ENCODE measurements at places on chromosomes 5 and 9.

- DNase-seq: no peak
These were observed 12.4 kb downstream of the SLC30A5 start for GRCh38 chr5:69105996-69106906.

DNA sequence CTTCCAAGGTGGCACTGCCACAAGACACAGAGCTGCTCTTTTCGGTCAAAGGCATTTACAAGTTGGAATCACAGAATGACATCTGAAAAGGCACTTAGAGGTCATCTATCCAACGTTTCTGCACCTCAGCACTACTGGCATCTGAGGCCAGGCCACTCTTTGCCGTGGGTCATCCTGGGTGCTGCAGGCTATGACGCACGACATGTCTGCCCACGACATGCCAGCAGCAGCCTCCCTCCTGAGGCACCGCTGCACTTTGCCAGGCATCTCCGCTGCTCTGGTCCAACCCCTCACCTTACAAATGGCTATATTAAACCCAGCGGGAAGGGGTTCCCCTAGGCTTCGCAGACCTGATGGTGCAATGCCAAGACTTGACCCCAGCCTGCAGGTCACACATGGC lies 8.1 kb downstream of the SURF4 start:
- DNase-seq: no peak

- no peak for DNase-seq
These were observed 31.6 kb downstream of the DAP start for GRCh38 chr5:10729320-10730042.

- no peak for DNase-seq
These were observed 290.3 kb downstream of the NSG2 start for GRCh38 chr5:174335682-174336364.

GRCh38 chr5:150315245-150315644 lies 12.5 kb upstream of the ARSI start:
- no peak for DNase-seq

- DNase-seq: no peak
These were observed 152.6 kb upstream of the MSX2 start for GRCh38 chr5:174571662-174572397.

DNA sequence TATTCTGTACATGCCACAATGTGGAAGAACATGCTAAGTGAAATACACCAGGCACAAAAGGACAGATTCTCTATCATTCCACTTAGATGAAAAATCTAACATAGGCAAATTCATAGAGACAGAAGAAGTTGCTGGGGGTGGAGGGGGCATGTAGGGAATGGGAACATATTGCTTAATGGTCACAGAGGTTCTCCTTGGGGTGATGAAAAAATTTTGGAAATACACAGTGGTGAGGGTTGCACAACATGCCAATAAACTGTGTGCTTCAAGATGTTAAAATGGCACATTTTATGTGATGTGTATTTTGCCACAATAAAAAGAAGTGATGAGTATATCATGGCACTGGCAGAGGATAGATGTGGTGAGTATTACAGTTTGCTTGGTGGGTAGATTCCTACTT lies 111.9 kb downstream of the SUSD1 start:
- no peak for DNase-seq

GRCh38 chr5:96043446-96043845 lies 81.8 kb upstream of the ELL2 start:
- DNase-seq: no peak

DNA sequence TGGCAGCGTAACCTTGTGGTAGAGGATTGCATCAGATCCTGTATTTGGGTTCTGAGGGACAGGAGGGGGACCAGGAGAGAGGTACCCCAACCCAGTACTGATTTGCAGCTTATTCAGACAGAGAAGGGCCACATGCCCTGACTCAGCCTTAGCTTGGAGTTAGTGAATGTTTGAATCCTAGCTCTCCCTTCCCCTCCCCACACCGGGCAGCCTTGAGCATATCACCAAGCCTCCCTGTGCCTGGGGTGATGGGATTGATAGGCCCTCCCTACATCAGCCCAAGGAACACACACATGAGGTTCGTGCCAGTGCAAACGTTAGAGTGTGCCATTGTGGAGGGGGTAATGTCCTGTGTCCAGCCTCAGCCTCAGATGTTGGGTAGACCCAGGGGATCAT lies 71.9 kb downstream of the AMBP start:
- DNase-seq: no peak

DNA sequence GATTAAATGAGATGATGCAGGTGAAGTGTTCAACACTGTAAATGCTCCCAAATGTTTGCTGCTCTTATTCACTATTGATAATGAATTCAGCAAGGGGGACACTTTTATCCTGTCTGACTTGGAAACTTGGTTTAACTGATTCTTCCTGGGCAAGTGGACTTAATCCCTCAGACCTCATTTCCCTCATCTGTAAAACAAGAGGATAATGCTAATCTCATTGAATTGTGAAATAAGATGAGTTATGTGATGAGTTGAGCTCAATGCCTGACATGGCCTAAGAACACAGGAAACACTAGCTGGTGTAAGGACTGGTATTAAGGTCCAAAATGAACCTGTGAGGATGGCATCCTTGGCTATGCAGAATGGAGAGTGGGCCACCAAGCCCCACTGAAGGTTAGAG lies 23.3 kb downstream of the TNFSF15 start:
- no peak for DNase-seq

- no peak for DNase-seq
These were observed 295.3 kb upstream of the SLC24A2 start for GRCh38 chr9:20084125-20084524.

GRCh38 chr5:153676406-153676805 lies 185.9 kb downstream of the GRIA1 start:
- no peak for DNase-seq

DNA sequence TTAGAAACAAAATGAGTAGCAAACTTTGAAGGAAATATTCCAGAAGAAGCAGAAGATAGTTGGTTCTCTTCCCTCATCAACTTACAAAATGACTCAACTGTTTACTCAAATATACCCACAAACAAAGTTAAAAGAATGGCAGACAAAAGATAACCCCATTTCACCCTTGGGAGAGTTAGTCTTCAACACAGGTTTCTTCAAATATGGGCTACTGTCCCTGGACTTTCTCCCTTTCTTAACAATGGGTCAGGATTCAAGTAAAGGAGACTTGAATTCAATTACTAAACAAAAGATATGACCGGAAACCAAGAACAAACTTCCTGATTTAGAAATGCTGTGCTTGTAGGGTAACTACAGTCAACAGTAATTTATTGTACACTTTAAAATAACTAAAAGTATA lies 14.2 kb downstream of the RFX3 start:
- no peak for DNase-seq

DNA sequence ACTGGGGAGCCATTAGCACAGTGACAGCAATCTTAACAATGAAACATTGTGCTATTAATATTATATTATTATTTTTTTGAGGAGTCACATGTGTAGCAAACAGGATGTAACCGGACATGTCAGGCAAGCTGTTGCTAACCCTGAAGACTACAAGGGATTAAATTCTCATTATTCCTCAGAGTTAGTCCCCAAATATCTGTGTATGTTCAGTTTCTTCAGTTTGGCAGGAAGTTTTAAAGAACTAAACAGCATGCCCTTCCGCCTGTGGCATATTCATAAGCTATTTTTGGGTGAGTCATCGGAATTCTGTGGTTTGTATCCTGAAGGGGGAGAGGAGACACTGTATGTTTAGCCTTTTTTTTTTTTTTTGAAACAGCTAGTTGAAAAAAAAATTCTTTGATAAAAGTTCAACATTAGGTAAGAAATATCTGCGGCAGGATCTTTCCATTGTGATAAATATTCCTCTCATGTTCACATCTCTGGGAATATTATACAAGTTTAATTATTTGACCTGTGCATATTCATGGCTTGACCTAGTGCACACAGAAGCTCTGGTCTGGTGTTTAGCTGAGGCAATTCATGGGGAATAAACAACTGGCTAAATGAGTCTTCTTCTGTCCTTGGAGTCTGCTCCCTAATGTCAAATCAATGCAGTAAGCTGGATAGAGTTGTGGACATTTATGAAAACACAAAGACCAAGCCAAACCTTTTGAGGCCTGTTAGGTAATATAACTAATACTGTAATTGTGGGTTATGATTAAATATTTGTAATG lies 202.7 kb upstream of the CDKN2B start:
- DNase-seq: no peak

DNA sequence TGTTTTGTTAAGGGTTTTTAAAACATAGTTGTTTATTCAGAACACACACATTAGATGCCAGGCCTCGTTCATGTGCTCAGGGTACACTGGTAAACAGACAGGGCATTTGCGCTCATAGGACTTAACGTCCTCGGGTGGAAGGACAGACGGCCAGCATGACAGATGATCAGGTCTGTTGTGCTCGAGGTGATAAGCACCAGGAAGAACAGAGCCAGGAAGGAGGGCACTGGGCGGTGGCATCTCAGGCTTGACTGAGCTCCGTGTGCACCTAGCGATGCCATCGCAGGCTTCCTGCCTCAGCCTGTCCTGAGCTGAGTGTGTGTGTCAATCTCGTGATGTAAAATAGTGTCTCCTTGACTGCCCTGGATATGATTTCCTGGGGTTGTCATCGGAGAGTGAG lies 96.5 kb downstream of the EHMT1 start:
- DNase-seq: no peak

GRCh38 chr5:60540856-60541805 lies 158.8 kb downstream of the DEPDC1B start:
- no peak for DNase-seq

DNA sequence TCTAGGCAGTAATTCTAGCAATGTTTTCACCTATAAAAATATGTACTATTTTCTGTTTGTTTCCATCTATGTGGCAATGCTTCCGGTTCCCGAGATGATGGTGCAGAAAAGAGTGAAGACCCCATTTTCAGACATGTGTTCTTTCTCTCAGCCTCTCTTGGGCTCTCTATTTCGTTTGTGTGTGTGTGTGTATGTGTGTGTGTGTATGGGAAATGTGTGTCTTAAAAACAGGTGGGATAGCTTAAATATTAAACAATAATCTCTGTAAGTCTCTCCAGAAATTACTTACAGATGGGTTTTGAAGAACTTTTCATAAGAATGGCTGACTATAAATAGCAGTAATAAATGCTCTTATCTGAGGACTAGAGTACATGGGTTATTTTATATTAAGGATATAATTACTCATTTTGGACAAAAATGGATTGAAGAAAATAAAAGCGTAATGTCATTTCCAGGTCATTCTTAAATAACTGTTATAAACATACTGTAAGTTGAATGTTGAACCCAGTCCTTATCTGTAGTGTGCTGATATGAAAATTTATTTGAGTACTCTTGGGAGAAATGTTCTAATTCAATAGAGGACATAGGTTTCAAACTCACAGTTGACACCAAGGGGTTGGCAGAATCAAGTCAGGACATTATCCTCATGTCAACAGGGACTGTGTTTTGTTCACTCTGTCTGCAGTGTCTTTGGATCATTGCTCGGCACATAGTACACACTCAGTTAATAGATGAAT lies 31.1 kb downstream of the PCSK5 start:
- DNase-seq: no peak

DNA sequence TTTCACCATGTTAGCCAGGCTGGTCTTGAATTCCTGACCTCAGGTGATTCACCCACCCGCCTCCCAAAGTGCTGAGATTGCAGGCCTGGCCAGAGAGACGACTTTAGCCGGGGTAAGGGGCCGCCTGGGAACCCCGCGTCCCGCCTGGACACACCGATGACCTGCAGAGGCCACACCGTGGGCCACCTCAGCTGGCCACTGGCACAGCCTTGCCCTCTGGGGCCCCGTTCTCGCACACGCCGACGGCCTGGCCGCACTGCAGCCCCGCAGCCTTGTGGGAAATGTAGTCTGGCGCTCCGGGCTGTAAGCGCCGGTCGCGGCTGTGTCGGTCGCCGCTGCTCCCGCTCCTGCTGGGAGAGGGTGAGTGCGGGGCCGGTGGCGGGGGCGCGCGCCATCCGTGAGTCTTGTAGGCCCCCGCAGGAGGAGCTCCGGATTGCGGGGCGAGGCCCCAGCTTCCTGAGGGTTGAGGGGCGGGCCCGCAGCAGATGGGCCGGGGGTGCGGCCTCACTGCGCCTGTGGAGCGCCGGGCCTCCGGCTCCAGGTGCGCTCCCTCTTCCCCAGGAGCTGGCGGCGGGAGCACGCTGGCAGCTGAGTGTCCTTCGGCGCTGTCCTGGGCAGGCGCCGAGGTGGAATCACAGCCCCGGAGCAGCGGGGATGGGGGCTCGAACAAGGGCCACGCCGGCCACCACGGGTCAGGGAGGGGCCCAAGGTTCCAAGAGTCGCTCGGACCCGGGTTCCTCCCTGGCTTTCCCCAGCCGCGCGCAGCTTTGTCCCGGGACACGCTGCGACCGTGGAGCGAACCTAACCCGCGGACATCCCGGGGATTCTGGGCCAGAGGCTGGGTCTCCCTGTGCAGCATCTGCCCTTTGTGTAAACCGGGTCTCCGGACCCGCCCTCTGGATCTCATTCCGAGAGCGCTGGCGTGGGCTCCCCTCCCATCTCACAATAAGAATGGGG lies at the start of gene ZFP2:
ZFP2 (plus strand) TSS at position 299 of the 957 bp plus-strand sequence. CDS start 35,401 bp downstream, outside the sequence.
- DNase-seq: peak; percentile 25

GRCh38 chr5:102279711-102280110 lies 16.4 kb downstream of the SLCO4C1 start:
- no peak for DNase-seq

DNA sequence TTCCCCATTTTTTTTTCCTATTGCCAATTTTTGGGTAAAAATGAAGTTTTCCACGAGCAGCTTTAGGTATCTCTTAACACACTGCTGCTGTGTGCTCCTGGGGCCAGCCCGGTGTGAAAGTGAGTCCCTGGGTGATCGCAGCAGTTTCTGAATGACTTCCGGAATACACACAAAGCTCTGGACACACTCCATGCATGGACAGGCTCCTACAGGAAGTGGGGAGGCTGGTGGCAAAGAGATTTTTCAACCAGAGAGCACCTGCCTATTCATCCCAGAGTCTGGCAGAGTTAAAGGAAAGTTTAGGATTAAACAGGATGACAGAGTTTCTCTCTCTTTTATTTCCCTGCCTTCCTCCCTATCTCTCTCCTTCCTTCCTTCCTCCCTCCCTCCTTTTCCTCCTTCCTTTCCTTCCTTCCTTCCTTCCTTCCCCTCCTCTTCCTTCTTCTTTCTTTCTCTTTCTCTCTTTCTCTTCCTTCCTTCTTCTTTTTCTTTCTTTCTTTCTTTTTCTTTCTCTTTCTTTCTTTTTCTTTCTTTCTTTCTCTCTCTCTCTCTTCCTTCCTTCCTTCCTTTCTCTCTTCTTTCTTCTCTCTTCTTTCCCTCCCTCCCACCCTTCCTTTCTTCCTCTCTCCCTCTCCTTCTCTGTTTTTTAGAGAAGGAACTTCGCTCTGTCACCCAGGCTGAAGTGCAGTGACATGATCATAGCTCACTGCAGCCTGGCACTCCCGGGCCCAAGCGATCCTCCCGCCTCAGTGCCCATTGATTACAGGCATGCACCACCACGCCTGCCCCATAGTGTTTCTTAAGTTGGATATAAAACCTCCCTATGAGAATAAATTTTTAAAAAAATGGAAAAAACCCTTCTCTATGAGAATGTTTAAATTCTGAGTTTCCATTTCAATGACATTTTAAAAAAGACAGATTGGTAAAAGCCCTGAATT lies 38.7 kb upstream of the UBTD2 start:
- no peak for DNase-seq

GRCh38 chr9:136994180-136994887 lies 2.0 kb downstream of the CLIC3 start:
- no peak for DNase-seq
